ENCODE measurements at places on chromosomes 16 and 17.

DNA sequence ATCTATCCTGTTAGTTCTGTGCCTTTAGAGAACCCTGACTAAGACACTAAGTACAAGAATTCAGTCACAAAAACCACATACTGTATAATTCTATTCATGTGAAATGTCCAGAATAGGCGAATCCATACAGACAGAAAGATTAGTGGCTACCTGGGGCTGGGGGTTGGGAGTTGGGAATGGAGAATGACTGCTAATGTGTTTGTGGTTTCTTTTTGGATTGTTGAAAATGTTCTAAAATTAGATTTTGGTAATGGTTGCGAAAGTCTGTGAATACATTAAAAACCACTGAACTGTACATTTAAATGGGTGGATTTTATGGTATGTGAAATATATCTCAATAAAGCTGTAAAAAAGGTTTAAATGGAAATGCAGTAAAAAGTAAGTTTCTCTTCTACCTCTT, 80.4 kb upstream of the AKTIP start:
- no peak for DNase-seq

DNA sequence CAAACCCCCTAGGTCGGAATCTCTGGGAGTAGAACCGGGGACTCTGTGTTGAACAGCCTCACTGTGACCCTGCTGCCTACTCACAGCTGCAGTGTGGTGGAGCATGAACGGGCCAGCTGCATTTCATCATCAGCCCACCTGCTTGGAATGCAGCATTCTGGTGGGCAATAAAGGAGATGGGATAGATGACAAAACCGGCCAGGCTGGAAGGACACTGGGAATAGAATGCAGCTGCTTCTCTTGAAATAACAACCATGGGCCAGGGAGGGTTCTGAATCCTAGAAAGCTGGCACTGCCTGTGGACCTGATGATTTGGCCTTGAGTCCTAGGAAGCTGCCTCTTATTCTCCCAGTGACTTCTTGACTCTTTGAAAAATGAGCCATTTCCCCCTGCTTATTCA, 23.5 kb downstream of the CFAP97D1 start:
- DNase-seq, result no peak

DNA sequence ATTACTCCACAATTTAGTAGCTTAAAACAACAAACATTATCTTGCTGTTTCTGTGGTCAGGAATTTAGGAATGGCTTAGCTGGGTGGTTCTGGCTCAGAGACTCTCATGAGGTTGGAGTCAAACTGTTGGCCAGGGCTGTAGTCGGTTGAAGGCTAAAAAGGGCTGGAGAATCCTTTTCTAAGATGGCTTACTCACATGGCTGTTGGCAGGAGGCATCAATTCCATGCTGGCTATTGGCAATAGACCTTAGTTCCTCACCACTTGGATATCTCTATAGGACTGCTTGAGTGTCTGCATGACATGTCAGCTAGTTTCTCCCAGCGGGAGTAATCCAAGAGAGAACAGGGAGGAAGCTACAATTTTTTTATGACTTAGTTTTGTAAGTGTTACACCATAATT, 6.6 kb upstream of the EFCAB13 start:
- DNase-seq, result no peak

DNA sequence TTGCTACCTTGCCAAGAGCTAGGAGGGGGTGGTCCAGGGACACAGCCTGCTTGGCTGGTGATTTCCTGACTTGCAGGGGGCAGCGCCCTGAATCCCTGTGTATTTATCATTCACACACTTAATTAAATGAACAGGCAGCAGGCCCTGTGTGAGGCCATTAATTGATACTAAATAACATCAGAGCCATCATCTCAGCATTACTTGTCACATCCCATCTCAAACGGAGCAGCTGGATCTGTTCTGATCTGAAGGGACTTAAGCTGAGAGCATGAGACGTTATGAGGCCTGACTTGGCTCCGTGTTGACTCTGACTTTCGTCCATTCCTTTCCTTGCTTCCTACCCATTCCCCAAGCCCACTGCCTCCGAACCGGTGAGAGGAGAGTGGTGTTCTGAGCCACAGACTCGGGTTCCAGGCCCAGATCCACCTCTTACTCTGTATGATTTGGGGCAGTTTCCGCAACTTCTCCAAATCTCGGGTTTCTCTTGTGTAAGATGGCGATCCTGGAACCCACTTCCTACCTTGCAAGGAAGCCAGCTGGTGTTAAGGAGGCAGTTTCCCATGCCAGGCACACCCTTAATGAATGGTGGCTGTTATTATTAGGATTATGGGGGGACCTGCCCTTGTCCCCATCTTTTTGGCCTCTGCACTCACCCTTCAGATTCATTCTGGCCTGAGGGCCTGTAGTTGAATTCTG, 33.8 kb downstream of the CACNA1G start:
- DNase-seq, result no peak

All from liver (tissue), 10 donors.